GM23248 (cell line): ENCODE measurements at places on chromosomes 12 and 14. TPM values are rescaled to one million over a fixed set of nuclear protein-coding genes. Genes with fewer than 3 reads are reported as not detected.

Gene KRT2
- not detected in 2 replicates for total RNA-seq

Gene SRGAP1
- total RNA-seq: 12.4 and 13.0 TPM in 2 replicates

Gene CCDC175
- not detected in 2 replicates for total RNA-seq

DNA sequence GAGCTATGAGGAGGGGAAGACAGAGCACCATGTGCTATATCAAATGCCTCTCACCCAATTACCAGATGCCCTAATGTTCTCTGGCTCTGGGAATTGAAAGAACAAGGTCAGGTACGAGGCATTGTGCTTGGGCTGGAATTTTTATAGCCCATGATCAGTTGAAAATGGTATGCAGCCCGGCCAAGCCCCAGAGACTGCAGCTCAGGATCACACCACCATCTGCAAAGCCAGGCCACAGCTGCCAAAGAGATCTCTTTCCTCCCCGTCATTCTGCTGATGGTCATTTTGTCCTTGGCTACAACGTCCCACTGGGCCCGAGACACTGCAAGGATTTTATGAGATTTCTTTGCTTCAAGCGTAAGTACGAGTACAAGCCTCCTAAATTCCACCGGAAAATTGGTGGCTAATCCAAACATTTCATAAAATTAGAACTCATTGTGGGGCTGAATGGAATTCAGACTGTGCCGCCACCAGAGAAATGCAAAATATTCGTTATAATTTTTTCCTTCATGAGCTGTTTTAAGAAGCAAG lies 15.1 kb downstream of the NUAK1 start:
- peak; percentile 58 for DNase-seq
- peak overlapping the region; percentile 42 for H3K27ac ChIP-seq
- no peaks in the 10 kb centered on the region for H3K36me3 ChIP-seq
- no peaks in the 10 kb centered on the region for H3K27me3 ChIP-seq
- H3K4me1 ChIP-seq: peaks cover 46% of the 10 kb centered on the region
- peak overlapping the region; percentile 28 for H3K4me3 ChIP-seq

GRCh38 chr14:103973354-103973753 lies 31.0 kb upstream of the RD3L start:
- no peaks in the 10 kb centered on the region for H3K36me3 ChIP-seq
- no peak for DNase-seq
- no peaks in the 10 kb centered on the region; the same call in none of the 2 replicates for H3K27me3 ChIP-seq

GRCh38 chr14:26370115-26370514 lies 227.7 kb downstream of the NOVA1 start:
- no peaks in the 10 kb centered on the region for H3K4me1 ChIP-seq
- DNase-seq: no peak
- no peak overlapping the region for H3K4me3 ChIP-seq
- H3K27me3 ChIP-seq: no peaks in the 10 kb centered on the region
- no peak overlapping the region for H3K27ac ChIP-seq
- no peaks in the 10 kb centered on the region for H3K36me3 ChIP-seq

DNA sequence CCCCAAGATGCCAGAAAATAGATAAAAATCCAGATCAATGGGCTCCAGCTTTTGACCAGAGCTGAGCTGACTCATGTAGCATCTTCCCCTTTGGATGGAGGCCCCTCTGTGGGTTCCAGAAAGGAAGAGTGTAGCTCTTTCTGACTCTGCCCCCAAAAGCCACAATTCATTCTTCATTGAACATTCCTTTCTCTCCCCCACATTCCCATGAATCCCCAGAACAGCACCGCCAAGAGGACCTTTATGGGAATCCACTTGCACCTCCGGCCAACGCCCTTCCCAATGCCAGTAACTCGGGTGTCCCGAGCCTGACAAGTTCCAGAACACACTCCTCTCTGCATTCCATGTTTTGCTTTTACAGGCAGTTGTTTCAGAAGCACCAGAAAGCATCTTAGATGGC lies 210.6 kb upstream of the DIO3 start:
- H3K4me1 ChIP-seq: no peaks in the 10 kb centered on the region
- no peaks in the 10 kb centered on the region for H3K36me3 ChIP-seq
- DNase-seq: no peak
- no peak overlapping the region for H3K27ac ChIP-seq
